ENCODE measurements at places on chromosomes 3 and 15.

DNA sequence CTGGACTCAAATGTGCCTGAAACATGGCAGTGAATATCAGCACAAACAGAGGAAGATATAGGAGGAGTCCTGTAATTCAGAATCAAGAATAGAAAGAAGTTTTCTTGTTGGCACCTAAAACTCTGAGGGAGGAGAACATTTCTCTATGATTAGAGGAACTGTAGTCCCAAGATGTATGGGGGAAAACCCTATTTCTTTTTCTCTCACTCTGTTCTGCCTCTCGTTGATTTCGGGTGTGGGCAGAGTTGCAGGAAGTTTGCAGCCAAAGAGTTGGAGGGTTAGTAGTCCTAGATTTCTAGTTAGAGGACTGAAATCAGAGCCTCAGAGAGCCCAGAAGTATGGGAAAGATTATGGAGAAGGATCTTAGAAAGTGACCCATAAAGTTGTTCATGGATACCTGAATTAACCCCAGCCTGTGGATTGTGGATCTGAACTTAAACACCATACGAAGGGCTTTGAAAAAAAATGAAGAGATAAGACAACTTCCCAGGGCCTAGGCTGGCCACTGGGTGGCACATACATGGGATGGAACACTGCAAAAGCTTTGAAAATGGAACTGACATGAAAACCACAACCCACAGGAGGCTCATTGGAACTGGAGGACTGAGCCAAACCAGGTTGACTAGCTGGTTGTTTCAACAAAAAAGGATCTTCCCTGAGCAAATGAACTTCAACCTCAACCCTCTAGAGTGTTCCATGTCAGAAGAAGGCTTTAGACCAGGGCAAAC lies 34.6 kb downstream of the FMN1 start:
- DNase-seq: no peak

DNA sequence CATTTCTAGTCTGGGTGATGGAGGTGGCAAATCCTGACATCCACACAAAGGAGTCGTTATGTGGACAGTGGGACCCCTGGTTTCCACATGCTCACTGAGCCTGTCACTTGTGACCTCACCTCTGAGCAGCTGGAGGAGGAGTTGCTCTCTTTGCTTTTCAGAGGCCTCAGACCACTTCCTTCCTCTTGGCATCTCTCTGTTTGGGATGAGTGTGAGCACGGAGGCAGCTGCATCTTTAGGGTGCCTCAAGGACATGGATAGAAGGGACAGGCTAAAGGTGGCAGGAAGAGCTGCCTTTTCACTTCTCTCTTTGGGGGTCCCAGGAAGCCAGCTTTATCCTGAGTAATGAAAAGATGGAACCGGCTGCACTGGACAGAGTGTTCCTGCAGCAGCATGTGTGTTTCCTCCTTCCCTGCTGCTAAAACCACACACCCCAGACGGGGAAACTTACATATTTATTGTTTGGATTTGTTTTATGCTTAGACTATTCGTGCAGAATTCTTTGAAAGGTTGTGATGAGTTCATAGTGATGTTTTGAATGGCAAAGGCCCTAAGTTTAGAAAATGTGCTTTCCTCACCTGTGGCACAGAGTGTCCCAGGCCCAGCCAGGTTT lies 31.8 kb downstream of the GPR171 start:
- DNase-seq: no peak

DNA sequence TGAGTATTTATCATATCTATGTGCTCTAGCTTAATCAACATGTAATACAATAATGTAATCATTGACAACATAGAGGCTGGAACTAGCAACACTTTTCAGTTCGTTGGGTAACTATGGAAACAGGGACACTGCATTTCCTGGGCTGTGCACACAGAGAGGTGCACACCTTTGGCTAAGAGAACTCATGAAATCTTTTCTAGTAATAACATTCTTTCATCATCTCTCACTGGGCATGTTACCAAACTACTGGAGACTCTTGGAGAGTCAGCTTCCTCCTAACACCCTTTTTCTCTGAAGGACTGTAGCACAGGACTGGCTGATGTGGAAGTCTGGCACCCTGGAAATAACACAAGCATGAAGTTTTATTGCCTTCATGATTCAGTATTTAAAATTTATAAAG lies 135.6 kb downstream of the KCNMB2 start:
- DNase-seq: no peak

DNA sequence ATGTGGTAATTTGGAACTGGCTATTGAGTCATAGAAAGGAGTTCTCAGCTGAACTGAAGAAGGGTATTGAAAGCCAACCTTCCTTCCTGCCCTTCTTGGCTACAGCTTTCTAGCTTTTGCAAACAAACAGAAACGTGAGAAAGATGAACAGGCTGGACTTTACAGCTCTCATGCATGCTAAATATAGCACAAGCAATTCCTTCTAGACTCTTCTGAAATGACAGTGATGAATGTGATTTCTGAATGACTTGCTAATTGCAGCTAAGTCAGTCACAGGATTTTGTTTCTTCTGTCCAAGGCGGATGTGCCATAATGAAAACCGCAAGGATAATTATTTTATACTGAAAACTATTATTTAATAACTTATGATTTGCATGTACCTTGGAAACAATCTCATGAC lies 36.3 kb downstream of the BCHE start:
- DNase-seq: no peak

GRCh38 chr3:179158336-179159039 lies 10.3 kb downstream of the PIK3CA start:
- DNase-seq: no peak
